ENCODE measurements at places on chromosomes 5 and 9.

- peak; percentile 82 for DNase-seq
Measured at GRCh38 chr5:146313027-146313426, 25.6 kb upstream of the POU4F3 start.

- no peak for DNase-seq
Measured at GRCh38 chr5:6708814-6709213, 4.4 kb upstream of the TENT4A start.

DNA sequence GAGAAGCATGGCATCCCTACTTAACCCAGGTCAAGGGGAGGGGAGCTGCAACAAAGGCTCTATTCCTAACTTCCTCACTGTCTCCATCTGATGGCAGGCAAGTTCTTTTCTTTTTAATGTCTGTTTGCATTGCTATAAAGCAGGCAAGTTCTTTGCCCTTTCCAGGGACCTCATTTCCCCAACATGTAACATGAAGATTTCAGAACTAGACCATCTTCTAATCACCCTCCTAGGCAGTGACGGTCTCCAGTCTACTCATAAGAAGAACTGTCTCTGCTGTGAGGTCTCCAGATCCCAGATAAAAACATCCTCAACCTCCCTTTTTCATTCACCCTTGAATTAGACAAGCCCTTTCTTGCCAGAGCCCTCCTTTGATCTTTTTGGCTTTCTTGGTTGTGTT is 42.1 kb downstream of the PPP1R2B start:
- no peak for DNase-seq

GRCh38 chr9:110173322-110173642 is 34.7 kb downstream of the C9orf152 start:
- DNase-seq, result peak; percentile 44

GRCh38 chr5:43304525-43304924 is 8.7 kb downstream of the HMGCS1 start:
- DNase-seq, result no peak

GRCh38 chr9:125496313-125496834 is 210.6 kb downstream of the MAPKAP1 start:
- DNase-seq, result no peak

DNA sequence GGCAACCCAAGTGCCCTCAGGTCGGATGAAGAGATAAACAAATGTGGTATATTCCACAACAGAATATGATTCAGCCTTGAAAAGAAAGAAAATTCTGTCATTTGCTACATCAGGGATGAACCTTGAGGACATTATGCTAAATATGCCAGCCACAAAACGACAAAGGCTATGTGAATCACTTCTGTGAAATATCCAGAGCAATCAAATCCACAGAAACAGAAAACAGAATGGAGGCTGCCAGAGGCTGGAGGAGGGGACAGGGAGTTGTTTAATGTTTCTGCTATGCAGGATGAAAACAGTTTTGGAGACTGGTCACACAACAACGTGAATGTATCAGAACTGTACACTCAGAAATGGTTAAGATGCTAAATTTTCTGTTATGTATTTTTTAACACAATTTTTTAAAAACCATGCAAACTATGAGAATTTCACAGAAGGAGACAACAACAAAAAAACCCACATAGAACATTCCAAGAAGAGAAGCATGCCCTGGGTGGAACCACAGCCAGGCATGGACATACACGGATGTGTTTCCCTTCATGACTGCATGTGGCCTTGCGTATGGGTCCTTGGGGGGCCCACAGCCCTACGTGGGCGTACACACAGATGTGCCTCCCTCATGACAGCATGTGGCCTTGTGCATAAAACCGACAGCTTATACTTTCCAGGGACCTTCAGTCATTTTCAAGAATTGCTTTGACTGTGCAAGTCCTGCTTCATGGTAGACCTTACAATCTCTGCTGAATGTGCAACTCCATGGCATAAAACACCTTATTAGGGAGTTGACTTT is 146.7 kb downstream of the ROR2 start:
- no peak for DNase-seq

DNA sequence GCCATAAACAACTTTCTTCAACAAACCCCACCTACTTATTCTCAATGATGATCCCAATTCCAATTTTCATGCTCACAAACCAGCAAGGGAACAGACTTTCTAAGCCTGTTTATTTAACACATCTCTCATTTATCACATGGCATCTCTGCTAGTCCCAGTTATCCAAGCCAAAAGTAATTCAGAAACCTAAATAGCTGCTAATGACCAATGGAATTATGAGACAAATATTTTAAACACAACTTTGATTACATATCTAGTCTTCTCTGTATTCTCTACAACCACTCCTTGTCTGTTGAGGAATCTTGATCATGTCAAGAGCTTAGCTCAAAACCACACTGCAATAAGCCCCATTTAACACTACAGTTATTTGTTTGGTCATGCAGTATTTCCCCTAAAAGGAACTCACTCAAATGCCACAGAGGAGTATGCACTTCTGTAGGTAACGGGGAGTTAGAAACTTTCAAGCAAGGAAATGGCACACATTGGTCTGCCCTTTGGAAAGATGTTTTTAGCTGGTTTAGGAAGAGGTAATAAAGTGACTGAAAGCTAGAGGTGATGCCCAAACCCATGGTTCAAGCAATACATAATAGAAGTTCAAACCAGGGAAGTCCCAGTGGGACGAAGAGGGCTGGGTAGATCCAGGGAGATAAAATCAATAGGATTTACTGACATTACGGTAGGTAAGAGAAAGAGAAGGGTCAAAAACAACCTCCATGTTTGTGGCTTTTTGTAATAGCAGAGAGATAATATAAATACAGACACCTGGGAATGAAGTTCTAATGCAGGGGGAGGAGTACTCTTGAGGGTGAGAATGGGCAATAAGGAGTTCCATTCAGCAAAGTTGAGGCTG is 42.1 kb upstream of the HTR4 start:
- no peak for DNase-seq

DNA sequence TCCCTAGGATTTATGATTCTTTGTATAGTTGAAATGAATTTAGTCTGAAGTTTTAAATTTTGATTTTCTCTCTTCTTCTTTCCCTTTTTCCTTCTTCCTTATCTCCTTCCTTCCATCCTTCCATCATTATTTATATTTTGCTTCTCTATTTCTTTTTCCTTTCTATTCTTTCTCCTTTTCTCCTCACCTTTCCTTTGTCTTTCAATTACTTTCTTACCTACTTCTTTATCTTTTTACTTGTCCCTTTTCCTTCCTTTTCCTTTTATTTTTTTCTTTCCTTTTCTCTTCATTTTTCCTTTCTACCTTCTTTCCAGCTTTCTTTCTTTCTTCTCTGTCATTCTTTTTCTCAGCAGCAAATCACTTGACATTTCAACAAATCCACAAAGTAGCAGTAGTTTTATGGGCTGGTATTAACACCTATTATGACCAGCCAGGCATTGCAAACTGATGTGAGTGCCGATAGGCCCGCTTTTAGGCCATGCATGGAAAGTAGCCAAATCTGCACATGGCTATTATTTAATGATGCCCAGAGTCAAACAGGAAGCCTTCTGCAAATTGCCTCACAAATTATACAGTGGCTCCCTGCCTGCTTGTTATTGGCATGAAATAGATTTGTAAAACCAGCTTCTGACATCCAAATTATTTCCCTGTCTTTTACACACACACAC is 37.1 kb upstream of the NR3C1 start:
- no peak for DNase-seq

DNA sequence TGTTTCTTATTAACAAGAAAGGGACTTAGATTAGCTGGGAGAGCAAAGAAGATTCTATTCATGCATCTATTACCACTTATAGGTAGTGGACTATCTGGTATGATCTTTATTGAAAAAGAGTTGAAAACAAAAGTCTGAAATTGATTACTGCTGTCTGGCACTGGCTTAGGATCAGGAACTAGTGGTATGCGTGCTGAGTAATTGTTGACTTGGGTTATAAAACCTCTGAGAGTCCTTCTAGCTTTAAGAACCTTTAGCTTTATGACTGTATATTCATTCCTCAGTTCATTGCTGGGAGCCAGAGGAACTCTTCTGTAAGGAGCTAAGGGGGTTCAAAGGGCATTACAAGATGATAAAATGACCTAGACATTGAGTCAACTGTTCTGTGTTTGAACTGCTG is 7.6 kb downstream of the SLC1A1 start:
- no peak for DNase-seq

- DNase-seq, result no peak
Measured at GRCh38 chr9:127233550-127233949, 31.0 kb upstream of the GARNL3 start.

DNA sequence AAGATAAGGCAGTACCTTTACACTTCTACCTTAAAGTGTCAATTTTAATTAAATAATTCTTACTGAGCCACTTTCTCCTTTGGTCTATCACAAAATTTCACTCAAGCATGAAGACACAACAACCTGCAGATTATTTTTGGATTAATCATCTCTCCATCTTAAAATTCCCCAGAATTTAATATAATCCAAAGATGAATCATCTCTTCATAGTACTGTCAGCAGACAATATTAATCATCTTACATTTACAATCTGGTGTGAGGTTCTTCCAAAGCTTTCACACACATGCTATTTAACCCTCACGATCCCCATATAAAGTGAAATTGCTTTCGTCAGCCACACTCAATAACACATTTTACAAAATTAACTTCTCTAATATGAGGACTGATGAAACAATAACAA is 43.0 kb downstream of the LHFPL2 start:
- no peak for DNase-seq

GRCh38 chr9:138117836-138118235 is 240.3 kb downstream of the CACNA1B start:
- no peak for DNase-seq

DNA sequence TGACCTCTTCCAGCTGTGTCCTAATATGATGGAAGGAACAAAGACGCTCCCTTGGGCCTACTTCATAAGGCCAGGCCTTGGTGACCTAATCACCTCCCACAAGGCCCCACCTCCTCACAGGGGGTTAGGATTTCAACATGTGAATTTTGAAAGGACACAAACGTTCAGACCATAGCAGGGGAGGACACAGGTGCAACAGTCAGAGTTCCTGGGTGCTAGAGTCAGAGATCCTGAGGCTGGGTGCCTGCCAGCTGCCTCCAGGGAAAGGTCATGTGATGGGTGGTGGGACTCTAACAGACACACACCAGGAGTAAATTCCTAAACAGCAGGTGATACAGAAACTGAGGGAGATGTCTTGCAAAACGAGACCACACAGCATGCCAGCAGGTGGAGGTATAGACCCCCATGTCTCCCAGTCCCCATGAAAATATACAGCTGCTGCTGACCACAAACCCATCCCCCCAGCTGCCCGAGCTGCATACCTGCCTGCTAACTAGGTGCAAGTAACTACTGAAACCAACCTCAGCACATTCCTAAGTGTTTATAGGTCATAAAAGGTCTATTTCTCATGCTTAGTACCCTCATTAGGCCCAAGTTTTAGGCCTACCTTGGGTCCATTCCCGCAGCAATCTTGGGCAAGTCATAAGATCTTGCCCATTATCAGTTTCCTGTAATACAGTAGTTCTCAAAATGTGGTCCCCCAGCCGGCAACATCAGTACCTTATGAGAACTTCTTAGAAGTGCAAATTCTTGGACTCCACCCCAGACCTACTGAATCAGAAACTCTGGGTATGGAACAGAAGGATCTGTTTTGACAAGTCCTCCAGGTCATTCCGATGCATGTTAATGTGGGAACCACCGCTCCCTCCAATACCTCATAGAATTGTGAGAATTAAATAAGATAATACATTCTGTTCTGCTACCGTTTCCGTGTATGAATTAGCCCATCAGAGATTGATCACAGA is 245.3 kb downstream of the ENC1 start:
- no peak for DNase-seq

DNA sequence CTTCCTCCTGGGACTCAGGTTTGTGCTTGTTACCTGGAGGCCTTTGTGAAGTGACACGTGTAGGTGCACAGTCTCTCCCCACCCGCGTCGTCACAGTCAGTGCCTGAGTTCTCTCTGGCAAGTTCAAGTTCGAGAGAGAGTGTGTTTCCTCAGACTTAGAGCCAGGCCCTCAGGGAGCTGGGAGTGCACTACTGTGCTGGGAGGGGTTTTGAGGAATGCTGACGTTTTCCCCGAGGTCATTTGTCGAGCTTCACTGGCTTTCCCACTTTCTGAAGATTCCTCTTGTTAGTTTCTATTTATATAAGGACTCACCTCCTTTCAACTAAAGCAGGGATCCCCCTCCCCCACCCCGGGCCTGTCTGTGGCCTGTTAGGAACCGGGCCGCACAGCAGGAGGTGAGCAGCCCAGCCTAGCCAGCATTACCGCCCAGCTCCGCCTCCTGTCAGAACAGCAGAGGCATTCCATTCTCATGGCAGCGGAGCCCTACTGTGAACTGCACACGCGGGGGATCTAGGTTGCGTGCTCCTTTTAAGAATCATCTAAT is 209.2 kb downstream of the DIRAS2 start:
- DNase-seq, result no peak

DNA sequence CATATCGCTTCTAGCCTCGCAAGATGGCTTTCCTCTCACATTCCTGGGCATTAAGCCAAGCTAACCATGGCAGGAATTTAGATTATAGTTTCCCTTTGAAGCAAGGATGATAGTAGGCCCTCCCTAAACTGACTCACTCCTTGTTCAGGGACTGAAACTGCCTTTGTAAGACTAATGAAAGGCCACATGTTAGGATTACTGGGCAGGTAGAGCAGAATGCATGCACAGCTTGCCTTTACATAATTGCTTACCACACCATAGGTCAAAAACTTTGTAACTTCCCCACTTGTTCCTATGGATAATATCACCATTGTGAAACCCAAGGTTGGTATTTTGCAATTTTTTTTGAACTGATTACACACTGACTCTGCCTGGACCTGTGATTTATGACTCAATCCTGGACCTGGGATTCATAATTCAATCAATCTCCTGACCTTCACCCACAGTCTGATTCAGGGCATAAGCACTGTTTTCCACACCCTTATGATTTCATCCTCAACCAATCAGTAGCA is 41.0 kb upstream of the PRDM9 start:
- no peak for DNase-seq

GRCh38 chr9:114185570-114186490 is 30.5 kb downstream of the COL27A1 start:
- DNase-seq, result no peak

- DNase-seq, result no peak
Measured at GRCh38 chr9:6610073-6610472, 35.5 kb downstream of the GLDC start.

DNA sequence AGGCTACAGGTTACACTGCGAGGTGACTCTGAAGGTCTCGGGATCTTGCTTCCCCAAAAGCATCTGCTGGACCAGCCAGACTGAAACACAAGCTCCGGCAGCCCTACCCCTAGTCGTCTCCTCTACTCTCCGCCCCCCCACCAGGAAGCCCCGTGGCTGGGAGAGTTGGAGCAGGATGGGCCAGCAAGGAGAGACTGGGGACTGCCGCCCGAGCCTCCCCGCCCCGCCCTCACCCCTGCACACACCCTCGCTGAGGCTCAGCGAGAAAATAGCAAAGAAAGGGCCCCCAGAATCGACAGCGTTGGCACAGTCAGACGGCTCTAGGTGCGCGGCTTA is 1.3 kb downstream of the TRIM7 start:
- no peak for DNase-seq

DNA sequence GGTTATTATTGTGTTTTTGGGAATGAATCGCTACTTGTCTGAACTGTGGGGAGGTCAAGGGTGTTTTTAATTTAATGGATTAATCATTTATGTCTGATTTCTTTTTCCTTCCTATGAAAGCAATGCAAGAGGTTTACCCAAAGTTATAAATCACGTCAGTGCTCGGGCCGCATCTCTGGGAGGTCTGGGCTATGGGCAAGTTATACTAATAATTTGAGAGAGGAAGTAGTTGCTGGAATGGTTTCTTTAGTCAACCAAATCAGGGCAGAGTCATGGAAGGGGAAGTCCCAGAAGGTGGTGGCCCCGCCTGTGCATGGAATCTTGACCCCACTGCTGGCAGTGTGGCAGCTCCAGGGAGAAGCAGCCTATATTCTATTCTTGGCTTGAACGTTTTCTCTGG is 180.2 kb downstream of the HSPA4 start:
- DNase-seq, result no peak

All from Kasumi-1 (cell line).